Femur (tissue), 1 donor: ENCODE measurements at places on chromosomes 3 and 15.

DNA sequence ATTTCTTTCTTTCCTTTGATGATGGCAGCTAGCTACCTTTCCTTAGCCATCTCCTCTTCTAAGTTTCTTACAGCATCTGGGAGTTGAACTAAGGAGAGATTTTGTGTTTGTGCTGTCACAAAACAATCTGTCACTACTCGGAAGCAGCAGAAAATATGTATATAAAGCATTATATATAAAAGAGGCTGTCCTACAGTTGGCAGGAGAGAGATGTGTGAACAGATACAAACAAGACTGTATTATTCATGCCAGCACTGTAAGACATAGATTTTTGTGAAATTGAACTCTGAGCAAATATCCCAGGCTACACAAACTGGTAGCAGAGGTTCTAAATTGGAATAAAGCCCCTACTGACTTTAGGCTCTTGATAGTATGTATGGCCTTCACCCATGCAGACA lies 577.5 kb upstream of the NECTIN3 start:
- DNase-seq = no peak

DNA sequence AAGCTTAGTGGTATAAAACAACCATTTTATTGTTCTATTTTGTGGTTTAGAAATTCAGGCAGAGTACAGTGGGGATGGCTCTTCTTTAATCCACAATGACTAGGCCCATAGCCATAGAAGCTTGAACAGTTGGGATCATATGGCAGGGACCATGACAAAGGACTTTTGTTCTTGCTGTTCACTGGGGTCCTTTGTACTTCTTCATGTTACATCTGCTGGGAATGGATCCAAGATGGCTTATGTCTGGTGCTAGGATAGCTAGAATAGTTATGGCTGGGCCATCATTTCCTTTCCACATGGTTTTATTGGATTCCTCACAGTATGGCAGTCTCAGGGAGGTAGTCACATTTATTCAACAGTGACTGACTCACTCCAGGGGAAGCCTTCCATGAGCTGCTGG lies 427.9 kb upstream of the AGTR1 start:
- no peak for DNase-seq

DNA sequence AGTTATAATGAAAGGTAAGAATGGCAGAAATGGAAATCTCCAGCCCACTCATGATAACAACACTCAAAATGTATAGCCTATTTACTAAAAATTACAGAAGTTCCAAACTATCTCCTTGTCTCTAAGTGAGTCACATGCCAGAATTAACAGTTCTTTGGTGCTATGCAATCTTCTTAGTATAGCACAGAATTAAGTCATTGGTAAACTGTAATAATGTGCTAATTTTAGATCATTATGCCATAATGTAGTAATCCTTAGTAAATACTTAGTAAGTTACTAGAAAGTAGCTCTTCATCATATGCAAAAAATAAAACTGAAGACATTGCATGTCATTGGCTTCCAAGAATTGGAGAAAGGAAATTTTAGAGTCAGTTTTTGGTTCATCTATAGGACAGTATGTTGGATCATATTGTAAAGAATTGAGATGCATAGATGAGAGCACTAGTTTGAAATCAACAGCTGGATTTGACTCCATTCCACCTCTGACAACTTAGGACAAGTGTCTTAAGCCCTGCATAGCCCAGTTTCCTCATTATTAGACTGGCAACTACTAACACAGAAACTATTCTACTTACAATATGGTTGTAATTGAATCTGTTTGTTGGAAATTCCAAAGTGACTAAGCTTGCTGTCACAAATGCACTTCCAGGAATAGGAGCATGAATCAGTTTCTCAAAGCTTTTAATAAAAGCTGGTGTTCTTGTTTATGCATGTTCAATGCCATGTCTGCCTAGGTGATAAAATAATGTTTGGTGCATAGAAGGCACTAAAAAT lies 40.1 kb upstream of the CD47 start:
- no peak for DNase-seq

DNA sequence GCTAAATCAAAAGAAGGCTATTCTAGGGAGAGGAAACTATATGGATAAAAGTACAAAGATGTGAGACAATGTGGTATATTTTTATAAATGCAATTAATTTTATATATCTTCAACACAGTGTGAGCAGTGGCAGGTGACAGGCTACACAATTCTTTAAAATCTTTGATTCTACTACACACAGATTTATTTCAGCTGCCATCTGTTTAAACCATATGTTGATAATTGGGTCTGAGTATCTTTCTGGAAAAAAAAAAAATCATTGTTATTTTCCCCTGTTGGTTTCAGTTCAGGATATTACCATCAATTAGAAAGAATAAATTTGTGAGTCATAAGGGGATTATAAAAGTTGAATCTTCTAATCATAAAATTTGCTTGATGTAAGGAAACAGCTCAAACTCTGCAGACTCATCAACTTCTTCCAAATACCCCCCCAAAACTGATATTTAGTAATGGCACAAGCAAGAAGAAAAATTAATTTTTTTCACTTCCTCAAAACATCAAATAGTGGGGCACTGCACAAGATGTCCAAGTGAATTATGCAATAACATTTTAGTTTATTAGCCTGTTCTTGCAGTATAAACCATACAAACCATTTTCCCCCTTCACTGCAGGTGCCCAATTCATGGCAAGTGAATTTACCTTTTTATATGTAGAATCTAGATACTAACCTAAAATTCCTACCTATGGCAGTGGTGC lies 12.0 kb downstream of the PIERCE2 start:
- no peak for DNase-seq

DNA sequence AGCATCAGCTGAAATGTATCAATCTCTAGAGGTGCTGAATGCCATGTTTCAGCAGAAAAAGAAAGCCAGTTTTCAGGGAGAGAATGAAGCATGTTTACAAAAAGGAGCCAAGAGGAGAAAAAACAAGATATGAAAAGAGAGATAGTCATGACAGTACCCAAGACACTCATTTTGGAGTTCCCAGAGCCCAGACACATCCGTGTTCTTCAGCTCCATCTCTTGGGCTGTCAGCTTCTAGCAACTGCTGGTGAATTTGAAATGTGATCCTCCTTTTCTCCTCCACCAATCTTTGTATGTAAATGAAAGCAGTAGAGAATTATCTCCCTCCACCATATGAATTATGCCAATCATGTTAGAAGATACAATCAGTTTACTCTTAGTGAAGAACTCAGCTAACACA lies 93.0 kb upstream of the SLC25A36 start:
- no peak for DNase-seq

DNA sequence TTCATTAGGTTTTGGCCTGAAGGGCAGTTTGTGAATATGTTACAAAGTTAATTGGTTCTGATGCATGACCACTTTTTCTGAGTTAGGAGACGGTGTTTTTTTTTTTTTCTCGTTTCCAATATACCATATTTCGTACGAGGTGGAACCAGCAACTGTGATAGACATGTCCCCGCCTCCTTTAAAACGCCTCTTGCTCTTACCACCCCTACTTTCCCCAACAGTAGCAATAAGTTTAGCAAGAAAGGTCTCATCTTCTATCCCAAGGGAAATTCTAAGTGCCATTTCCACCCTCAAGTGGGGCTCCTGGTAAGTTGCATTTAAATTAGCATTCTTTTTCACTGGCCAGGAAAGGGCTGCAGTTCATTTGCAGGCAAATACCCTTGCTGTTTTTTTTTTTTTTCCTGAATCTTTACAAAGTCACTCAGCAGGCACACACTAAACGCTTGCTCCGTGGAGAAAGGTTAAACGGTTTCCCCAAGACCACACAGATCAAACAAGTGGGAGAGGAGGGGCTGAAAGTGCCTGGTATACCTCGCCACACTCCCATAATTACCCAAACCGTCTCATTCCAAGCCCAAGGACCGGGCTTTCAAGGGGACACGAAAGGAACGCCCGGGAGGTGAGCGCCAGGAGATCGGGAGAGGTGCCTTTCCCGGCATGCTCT lies 39.5 kb upstream of the MGA start:
- no peak for DNase-seq

GRCh38 chr3:160617636-160618035 lies 52.3 kb upstream of the KPNA4 start:
- DNase-seq = no peak

GRCh38 chr3:148601766-148602685 lies 95.7 kb upstream of the AGTR1 start:
- DNase-seq = no peak

- DNase-seq = no peak
These were observed 12.8 kb upstream of the MEX3B start for GRCh38 chr15:82058517-82059204.

GRCh38 chr15:40289140-40289775 lies 6.4 kb upstream of the ANKRD63 start:
- no peak for DNase-seq

DNA sequence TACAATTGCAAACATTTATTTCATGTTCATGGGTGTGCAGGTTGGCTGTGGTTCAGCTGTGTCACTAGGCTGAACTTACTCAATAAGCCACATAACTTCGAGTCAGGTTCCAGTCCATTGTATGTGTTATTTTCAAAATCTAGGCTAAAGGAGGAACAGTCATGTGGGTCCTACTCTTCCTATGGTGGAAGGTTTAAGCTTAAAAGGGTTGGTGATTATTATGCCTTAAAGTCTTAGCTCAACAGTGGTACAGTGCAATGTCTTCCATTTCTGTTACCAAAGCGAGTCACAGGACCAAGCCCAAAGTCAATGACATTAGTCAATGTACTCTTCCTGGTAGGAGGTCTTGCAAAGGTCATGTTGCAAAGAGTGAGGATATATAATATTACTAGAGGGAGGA lies 78.2 kb downstream of the ATG7 start:
- DNase-seq = no peak

DNA sequence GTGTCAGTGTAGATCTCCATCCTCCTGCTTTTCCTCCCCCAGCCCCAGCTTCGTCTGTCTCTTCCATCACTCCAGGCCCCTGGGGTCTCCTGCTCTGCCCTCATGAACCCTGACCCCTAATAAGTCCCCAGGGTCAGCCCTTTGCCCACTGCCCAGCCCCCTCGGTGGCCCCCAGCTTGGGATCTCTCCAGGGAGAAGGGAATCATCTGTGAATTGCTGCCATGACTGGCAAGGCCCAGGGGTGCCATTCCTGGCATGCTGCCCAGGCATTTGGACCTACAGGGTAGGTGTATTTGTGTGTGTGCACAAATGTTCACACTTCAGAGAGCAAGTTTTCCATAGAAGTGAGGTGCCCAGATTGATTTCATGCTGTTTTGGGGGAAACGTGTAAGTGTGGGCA lies 5.9 kb upstream of the TBC1D21 start:
- DNase-seq = no peak

GRCh38 chr3:23928524-23928923 lies 11.6 kb downstream of the RPL15 start:
- DNase-seq = no peak

DNA sequence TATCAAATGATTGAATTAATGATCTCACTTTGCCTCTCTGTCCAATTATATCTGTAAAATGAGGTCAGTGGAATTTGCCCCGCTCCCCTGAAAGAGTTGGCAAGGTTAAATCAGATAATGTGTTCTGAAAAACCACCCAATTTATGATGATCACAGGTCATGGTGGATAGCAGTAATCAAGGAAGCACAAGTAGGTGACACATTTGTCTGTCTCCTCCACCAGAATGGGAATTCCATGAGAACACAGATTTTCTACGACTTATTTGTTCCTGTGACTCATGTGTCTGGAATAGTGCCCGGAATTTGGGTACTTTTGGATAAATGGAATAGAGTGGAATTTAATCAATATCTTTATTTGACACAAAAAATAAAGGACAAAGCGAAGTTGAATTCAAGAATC lies 220.9 kb upstream of the SUCLG2 start:
- DNase-seq = no peak

- no peak for DNase-seq
These were observed 4.5 kb upstream of the GSK3B start for GRCh38 chr3:120098710-120099109.

DNA sequence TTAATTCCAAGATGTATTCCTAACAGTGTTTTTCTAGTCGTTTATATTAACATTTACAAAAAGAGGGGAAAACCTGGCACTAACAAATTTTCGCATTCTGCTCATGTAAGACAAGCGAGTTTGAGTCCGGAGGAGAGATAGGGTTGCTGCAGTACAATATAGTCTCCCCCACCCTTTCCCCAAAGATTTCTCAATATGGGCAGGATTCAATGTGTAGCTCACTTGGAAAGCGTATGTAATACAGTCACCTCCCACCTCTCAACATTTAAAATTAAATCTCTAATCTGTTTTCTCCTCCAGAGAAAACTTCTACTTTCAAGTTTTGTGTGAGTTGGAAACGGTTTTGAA lies 57.9 kb downstream of the CMSS1 start:
- DNase-seq = peak; percentile 35

DNA sequence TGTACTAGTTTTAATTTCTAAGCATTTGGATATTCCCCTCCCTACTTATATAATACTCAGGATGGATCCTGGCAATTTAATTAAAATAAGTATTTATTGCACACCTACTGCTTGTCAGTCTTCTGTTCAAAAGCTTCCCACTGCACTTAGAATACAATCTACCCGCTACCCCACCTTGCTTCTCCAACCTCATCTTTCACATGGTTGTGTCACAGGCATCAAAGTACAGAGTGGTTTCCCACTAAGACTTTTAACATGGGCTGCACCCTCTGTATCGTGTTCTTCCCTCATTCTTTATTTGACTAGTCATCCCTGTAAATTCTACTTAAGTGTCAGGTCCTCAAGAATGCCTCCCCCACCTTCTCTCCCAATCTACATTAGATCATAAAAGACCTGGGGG lies 35.0 kb downstream of the RIOX2 start:
- no peak for DNase-seq

GRCh38 chr15:98592136-98592535 lies 56.2 kb upstream of the IGF1R start:
- DNase-seq = no peak
